ENCODE measurements at places on chromosomes 2 and 18.

- no peaks in the 10 kb centered on the region for H3K4me1 ChIP-seq
- H3K4me3 ChIP-seq = no peak overlapping the region
- DNase-seq = no peak
- no peaks in the 10 kb centered on the region for H3K36me3 ChIP-seq
- peaks cover 11% of the 10 kb centered on the region for H3K27me3 ChIP-seq
- H3K27ac ChIP-seq = no peak overlapping the region
These were observed 74.7 kb downstream of the SATB2 start for GRCh38 chr2:199383021-199383420.

- peaks cover 16% of the 10 kb centered on the region for H3K36me3 ChIP-seq
- H3K27me3 ChIP-seq = no peaks in the 10 kb centered on the region
- peaks cover 28% of the 10 kb centered on the region for H3K4me1 ChIP-seq
- H3K4me3 ChIP-seq = no peak overlapping the region
- peak overlapping the region; percentile 54 for H3K27ac ChIP-seq
These were observed 2.9 kb downstream of the TEX261 start for GRCh38 chr2:70991742-70992141.

- peaks cover 5% of the 10 kb centered on the region for H3K27me3 ChIP-seq
- no peak for DNase-seq
- H3K27ac ChIP-seq = no peak overlapping the region
These were observed 260.4 kb downstream of the ZNF516 start for GRCh38 chr18:76234676-76235060.

DNA sequence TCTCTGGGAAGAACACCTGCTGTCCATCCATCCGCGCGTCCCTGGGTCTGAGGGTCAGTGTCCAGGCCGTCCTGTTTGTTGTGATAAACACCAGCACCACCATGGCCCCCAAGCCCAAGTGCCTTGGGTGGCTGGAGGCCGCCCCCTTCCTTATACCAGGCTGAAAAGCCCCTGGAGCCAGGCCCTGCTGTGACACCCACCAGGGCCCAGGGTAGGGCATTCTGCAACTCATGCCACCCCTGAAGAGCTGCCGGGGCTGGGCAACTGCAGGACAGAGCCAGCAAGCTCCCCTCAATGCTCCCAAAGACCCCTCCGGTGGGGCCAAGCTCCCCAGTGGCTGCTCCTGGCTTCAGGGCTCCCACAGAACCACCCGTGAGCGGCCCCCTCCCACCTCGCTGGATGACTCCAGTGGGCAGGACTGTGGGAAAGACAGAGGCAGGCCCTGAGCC lies 31.9 kb upstream of the SNED1 start:
- no peak for DNase-seq
- no peaks in the 10 kb centered on the region for H3K36me3 ChIP-seq
- no peak overlapping the region for H3K4me3 ChIP-seq
- H3K4me1 ChIP-seq = no peaks in the 10 kb centered on the region
- H3K27ac ChIP-seq = no peak overlapping the region

GRCh38 chr2:88481691-88482336 lies 29.3 kb upstream of the FOXI3 start:
- DNase-seq = no peak
- no peaks in the 10 kb centered on the region for H3K36me3 ChIP-seq
- H3K27ac ChIP-seq = no peak overlapping the region
- peaks cover 9% of the 10 kb centered on the region for H3K27me3 ChIP-seq

- H3K27ac ChIP-seq = no peak overlapping the region
- no peak for DNase-seq
- no peaks in the 10 kb centered on the region for H3K27me3 ChIP-seq
- H3K36me3 ChIP-seq = peaks cover 54% of the 10 kb centered on the region
- no peaks in the 10 kb centered on the region for H3K4me1 ChIP-seq
These were observed 59.0 kb downstream of the BARD1 start for GRCh38 chr2:214750529-214750928.

GRCh38 chr18:75314117-75314516 lies 103.5 kb downstream of the TSHZ1 start:
- H3K4me3 ChIP-seq = no peak overlapping the region
- no peaks in the 10 kb centered on the region for H3K36me3 ChIP-seq
- peaks cover 2% of the 10 kb centered on the region for H3K27me3 ChIP-seq
- H3K4me1 ChIP-seq = no peaks in the 10 kb centered on the region
- no peak overlapping the region for H3K27ac ChIP-seq

DNA sequence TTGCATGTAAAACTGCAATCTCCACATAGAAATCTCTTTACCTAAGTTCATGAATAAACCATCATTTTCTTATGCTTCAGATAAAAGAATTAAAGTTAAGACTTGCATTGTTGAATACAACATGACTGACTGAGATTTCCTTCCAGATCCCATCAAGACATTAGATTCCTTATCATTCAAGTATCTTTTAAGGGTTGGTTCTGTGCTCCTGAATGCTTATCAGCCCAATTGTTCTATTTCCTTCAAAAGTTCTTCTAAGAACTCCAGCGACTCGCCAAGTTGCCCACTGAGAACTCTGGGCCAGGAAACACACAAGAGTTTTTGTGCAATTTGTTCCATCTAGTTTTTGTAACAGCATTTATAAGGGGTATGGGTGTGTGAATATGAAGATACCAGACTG lies 120.3 kb downstream of the RBMS1 start:
- H3K27ac ChIP-seq = peak overlapping the region; percentile 13
- no peak for DNase-seq
- peak overlapping the region; percentile 36 for H3K4me3 ChIP-seq
- H3K4me1 ChIP-seq = peaks cover 89% of the 10 kb centered on the region
- no peaks in the 10 kb centered on the region for H3K27me3 ChIP-seq

GRCh38 chr2:12127638-12128037 lies 381.2 kb downstream of the LPIN1 start:
- H3K36me3 ChIP-seq = no peaks in the 10 kb centered on the region
- DNase-seq = no peak
- H3K4me1 ChIP-seq = no peaks in the 10 kb centered on the region
- H3K4me3 ChIP-seq = no peak overlapping the region
- peak overlapping the region; percentile 52 for H3K27ac ChIP-seq

DNA sequence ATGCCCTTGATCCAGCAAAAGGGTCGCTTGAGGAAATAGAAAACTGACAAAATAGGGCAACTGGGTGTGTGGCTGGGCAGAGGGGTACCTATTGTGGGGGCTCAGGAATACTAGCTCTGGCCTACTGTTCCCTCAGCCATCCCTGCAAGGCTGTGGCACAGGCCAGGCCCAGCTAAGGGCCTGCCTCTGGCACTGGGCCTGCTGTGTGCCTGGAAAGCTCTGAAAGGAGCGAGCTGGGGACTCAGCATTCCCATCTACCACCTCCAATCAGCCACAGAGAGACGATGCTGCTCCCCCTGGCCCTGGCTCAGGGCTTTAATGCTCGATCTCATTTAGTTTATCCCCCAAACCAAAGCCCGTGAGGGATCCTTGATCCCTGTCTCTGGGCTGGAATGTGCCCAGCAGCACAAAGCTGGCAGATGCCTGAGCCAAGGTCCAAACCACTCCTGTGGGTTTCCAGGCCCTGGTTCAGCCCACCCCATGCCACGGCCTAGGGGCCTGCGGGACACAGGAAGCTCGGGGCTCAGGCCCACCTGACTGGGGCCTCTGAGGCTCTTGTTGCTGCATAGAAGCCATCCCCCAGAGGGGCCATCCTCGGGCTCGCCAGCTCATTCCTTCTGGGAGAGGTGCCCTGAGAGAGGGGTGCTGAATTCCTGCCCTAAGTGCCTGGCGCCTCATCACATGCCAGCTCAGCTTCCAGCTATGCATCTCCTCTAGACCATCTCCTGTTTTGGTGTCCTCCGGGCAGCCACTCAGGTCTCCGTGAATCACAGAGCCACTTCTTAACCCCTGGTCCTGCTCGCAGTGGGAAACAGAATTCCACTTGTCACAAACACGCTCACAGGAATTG lies 43.0 kb upstream of the KCNF1 start:
- no peak for DNase-seq
- H3K36me3 ChIP-seq = peaks cover 2% of the 10 kb centered on the region
- H3K27me3 ChIP-seq = peaks cover 32% of the 10 kb centered on the region
- peaks cover 12% of the 10 kb centered on the region for H3K4me1 ChIP-seq
- no peak overlapping the region for H3K27ac ChIP-seq

GRCh38 chr2:108169982-108170625 lies 69.7 kb upstream of the SULT1C3 start:
- H3K27ac ChIP-seq = no peak overlapping the region
- H3K27me3 ChIP-seq = peaks cover 1% of the 10 kb centered on the region
- no peaks in the 10 kb centered on the region for H3K4me1 ChIP-seq
- no peaks in the 10 kb centered on the region for H3K36me3 ChIP-seq
- DNase-seq = no peak

GRCh38 chr18:39596221-39596620 lies 2030.6 kb upstream of the CELF4 start:
- H3K4me3 ChIP-seq = no peak overlapping the region
- H3K4me1 ChIP-seq = no peaks in the 10 kb centered on the region
- H3K27ac ChIP-seq = no peak overlapping the region

DNA sequence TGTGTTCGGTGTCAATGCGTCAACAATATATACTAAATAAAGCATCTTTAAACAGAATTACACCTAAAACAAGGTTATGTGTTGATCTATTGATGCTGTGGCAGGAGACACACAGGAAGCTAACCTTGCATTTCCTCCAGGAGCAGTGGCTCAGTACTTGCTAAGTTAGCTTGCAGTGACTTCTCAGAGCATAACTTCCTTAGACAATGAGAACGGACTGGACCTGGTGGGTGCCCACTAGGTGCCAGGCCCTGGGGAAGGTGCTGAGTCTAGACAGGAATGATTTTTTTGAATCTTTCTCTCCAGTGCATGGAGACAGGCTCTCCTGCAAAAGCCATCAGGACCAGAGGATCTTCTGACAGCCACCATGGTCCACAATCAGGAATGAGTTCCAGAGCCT lies 73.8 kb upstream of the MGAT4A start:
- peaks cover 15% of the 10 kb centered on the region for H3K4me1 ChIP-seq
- no peaks in the 10 kb centered on the region for H3K36me3 ChIP-seq
- no peak overlapping the region for H3K27ac ChIP-seq
- no peak overlapping the region for H3K4me3 ChIP-seq

DNA sequence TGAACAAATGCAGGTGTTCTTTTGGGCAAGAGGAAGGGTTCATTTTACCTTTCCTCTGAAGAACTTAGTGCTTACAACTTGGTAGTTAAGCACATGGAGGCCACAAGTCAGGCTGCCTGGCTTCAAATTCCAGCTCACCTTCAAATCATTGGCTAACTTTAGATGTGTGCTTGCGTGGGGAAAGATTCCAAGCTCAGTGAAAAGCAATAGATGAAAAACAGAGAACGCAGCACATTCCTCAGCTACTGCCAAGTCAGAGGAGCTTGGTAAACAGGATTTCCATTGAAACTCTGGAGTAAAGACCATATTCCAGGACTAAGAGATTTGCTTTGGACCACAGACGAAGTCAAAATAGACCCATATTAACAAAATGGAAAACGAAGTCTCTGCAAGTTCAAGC lies 96.3 kb upstream of the ASB18 start:
- no peak overlapping the region for H3K27ac ChIP-seq
- peaks cover 12% of the 10 kb centered on the region for H3K4me1 ChIP-seq
- no peak overlapping the region for H3K4me3 ChIP-seq
- no peaks in the 10 kb centered on the region for H3K36me3 ChIP-seq
- no peak for DNase-seq

DNA sequence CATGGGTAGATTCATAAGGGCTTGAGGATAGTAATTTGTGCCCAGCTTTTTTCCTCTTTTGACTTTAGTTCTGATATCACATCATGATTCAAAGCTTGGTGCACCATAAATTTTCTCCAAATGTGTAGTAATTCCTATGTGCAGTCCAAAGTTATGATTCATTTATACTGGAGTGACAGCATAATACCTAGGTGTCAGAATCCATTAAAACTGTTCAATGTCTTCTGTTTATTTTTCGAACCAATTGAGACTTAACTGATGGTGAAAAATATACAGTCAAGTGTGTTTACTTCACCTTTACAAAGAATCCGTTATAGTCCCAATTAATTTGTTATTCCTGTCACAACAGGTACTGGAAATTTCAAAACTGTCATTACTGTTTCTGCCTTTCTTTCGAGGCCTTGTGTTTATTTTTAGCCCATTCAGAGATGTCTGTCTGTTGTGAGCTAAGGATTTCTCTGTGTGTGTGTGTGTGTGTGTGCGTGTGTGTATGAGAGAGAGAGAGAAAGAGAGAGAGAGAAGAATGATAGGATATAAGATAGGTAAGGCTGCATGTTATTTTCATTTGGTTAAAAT lies 389.7 kb upstream of the ATP5MC3 start:
- H3K4me3 ChIP-seq = no peak overlapping the region
- no peak for DNase-seq
- H3K36me3 ChIP-seq = no peaks in the 10 kb centered on the region
- H3K27me3 ChIP-seq = peaks cover 10% of the 10 kb centered on the region

DNA sequence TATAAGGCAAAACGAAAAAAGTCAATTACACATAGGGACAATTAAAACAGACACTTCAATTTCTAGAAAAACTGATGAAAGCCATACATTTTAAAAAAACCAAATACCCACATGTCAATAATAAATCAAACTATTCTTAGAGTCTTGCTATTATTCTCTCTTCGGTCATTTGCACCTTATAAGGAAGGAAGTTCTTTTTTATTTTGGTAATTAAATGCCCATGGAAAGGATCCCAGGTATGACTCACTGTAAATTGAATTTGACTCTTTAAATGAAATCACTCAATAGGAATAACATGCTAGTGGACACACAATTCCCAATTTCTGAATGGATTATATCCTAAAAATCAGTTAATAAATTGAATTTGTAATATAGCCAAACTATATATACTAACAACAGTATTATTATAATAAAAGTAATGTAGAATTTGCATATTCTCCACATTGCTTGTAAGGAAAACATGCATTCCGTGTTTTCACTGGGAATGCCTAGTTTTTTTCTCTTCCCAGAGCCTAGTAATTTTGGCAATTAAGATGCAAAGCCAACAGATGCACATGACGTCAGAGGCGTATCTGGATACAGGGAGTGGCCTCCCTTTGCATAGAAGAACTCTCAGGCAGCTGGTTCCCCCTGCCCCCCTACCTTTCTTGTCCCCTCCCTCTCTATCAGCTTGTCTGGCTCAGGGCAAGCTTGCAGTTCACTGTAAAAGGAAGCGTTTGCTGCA lies 153.5 kb upstream of the PGAP1 start:
- H3K36me3 ChIP-seq = peaks cover 80% of the 10 kb centered on the region
- H3K27me3 ChIP-seq = no peaks in the 10 kb centered on the region
- H3K4me3 ChIP-seq = no peak overlapping the region
- DNase-seq = no peak
- H3K4me1 ChIP-seq = peaks cover 5% of the 10 kb centered on the region

GRCh38 chr2:19868701-19869580 lies 32.8 kb downstream of the TTC32 start:
- peaks cover 34% of the 10 kb centered on the region for H3K4me1 ChIP-seq
- peak overlapping the region; percentile 83 for H3K27ac ChIP-seq
- H3K36me3 ChIP-seq = no peaks in the 10 kb centered on the region
- peak; percentile 56 for DNase-seq
- H3K4me3 ChIP-seq = peak overlapping the region; percentile 81

GRCh38 chr2:125861461-125861860 lies 794.5 kb upstream of the GYPC start:
- no peaks in the 10 kb centered on the region for H3K36me3 ChIP-seq
- H3K27ac ChIP-seq = no peak overlapping the region
- no peak for DNase-seq
- no peaks in the 10 kb centered on the region for H3K4me1 ChIP-seq
- H3K4me3 ChIP-seq = no peak overlapping the region
